IPS-NIHi11 (cell line): ENCODE measurements at places on chromosomes 13 and 19.

DNA sequence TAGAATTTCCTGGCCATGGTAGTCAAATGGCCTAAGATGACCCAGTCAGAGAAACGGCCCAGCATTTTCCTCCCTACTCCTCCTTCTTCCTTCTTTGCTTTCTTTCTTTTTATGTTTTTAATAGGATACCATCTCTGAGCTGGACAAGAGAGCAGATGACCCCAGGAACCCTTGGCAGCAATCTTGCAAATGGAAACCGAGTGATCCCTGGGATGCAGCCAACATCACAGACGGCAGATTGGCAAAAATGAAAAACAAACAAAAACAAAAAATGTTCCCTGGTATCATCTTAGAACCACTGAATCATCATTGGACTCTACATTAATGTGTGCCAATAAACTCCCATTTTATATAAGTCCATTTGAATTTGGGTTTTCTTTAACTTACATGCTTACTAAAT lies 424.4 kb downstream of the FGF14 start:
- DNase-seq, result no peak

- DNase-seq, result no peak
Observed at GRCh38 chr13:48891586-48891985, 84.1 kb upstream of the FNDC3A start.

DNA sequence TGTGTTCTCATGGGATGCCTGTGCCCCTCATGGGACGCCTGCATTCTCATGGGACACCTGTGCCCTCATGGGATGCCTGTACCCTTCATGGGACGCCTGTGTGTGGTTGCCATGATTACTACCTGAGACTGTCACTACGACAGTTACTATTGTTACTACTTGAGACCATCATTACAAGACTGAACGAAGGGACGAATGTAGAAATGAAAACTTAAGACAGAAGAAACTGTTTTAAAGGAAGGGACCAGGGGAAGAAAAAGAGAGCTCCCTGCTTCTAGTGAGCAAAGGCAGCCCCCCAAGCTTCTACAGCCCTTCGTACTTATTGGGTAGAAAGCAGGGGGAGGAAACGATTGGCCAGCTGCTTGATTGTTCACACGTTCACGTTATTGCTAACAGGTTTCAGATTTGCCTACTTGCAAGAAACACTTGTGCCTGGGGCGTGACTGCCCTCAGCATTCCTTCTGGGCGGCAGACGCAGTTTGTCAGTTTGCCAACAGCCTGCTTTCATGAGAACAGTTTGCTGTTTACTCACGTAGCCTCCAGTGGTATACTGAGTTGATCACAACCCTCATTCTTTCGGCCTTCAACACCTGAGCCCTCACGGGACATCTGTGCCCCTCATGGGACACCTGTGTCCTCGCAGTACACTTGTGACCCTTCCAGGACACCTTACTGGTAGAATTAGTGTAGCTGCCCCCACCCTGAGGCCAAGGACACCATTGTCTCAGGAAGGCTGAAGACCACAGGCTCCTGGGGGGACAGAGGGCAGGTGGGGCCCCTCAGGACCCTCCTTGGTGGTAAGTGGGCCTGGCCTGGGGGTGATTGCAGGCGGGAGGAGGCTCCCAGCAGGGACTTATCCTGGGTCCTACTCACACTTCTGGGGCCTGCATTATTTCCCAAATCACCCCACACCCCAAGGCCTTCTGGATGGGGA lies 2.5 kb upstream of the S1PR4 start:
- DNase-seq, result no peak

DNA sequence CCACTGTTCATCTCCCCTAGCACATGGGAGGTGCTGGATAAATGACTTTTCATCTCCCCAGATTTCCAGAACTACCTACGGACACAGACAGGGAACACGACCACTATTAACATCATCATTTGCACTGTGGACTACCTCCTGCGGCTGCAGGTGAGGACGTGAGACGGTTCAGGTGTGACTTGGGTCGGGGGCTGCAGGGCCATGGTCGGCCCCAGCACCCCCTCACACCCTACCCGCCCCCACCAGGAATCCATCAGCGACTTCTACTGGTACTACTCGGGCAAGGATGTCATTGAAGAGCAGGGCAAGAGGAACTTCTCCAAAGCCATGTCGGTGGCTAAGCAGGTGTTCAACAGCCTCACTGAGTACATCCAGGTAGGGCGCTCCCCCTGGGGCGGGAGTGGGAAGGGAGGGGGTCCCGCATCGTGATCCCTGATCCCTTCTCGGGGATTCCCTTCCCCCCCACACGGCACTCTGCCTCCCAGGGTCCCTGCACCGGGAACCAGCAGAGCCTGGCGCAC lies 74.4 kb downstream of the MAP4K1 start:
- DNase-seq, result no peak

DNA sequence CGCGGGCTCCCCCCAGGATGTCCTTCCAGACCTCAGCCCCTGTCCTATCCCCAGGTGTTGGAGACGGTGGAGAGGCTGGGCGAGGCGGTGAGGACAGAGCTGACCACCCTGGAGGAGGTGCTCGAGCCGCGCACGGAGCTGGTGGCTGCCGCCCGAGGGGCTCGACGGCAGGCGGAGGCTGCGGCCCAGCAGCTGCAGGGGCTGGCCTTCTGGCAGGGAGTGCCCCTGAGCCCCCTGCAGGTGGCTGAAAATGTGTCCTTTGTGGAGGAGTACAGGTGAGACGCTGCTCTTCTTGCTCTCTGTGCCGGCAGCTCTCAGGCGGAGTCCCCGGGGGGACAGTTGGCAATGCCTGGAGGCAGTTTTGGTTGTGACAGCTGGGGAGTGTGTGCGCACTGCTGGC lies 6.9 kb downstream of the TTYH1 start:
- peak; percentile 59 for DNase-seq

GRCh38 chr13:80550971-80551441 lies 210.1 kb upstream of the SPRY2 start:
- no peak for DNase-seq

GRCh38 chr19:1465191-1466016 lies 13.6 kb downstream of the C19orf25 start:
- peak; percentile 78 for DNase-seq

DNA sequence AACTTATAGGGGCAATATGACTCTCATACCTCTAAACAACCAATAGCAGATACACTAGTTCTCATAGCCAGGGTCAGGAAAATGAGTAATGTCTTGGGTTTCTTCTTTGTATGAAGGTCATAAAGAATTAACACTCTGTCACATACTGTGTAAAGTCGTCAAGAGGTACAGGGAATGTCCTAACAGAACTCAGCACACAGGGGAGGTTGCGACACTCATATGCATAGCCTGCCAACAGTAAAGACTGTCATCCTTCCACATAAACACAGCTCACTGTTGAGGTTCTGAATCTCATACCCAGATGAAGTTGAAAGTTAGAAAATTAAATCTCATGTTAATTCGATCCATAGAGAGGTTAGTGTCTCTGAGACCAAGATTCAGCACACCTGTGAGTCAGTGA lies 34.2 kb upstream of the ZNF254 start:
- no peak for DNase-seq

- DNase-seq, result no peak
Observed at GRCh38 chr19:1211494-1212234, 6.1 kb downstream of the STK11 start.
